NCI-H82 (cell line): ENCODE measurements at places on chromosomes 16 and 17.
A peak's percentile ranks its signal among the peaks of the same experiment; 100 is the strongest.

GRCh38 chr16:82047374-82047773 is 12.3 kb downstream of the HSD17B2 start:
- DNase-seq, result no peak

DNA sequence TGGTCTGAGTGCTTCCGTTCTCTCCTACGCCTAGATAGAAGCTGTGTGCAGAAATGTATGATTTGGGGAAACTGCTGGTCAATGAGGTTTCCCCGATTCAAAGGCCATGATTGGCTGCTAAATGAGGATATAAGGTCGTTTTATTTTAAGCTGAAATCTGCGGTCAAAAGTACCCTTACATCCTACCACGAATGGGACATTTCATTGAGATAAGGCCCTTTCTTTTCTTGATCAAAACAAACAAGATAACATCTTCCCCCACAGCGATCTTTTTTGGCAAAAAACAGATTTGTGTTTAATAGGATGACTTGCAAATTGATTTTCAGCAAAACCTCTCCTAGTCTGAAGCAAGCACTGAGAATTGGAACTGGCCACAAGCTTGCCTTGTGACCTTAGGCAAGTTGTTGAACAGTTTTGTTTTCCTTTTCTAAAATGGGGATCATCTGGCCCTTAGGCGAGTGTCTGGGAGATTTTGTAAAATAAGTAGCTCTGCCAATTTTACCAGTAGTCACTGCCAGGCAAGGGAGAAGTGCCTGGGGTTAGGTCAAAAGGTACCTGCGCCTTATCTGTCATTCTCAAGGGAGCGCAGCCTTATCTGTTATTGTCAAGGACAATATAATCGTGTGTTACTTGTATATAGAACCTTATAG is 635 bp downstream of the SCPEP1 start:
- no peak for DNase-seq

GRCh38 chr17:8046929-8047768 is 8.3 kb downstream of the ALOX15B start:
- DNase-seq, result no peak

- DNase-seq, result peak; percentile 91
Observed at GRCh38 chr17:1713878-1714426, 3.8 kb upstream of the TLCD2 start.

- DNase-seq, result no peak
Observed at GRCh38 chr16:886084-886543, 84.7 kb downstream of the LMF1 start.

GRCh38 chr16:87125206-87126155 is 191.7 kb downstream of the C16orf95 start:
- peak; percentile 87 for DNase-seq

DNA sequence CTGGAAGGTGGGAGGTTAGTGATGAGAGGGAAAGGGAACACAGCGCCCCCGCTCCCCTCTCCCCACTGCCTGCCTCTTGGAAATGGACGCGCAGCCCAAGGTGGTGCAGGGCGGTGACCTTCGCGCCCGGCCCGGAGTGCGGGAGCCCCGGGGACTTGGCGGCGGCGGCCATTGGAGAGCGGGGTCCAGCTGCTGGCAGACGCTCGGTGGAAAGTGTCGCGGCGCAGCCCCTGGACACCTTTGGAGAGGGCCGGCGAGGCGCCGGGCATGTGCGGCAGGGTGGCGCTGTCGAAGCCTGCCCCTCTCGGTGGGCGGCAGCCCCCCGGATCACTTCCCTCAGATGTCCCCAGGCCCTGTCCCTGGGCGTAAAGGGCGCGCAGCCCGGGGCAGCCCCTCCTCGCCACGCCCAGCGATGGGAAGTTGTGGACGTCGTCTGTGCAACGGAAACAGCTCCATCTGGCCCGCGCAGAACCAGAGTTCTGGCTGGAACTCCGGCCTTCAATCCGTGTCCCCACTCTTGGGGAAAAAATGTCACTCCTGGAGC is 16.7 kb downstream of the SALL1 start:
- DNase-seq, result no peak

DNA sequence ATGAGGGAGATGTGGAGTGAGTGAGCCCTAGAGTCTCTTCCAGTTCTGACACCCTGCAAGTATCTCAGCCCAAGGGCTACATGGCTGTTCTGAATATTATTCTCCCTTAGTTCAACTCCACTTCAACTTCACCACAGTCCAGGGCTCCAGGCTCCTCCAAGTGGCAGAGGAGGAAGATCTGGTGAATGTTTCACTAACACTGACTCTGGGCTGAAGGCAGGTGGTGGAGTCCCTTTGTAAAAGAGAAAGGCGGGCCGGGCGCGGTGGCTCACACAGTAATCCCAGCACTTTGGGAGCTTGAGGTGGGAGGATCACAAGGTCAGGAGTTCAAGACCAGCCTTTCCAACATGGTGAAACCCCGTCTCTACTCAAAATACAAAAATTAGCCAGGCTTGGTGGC is 13.6 kb downstream of the CCDC92B start:
- DNase-seq, result no peak

DNA sequence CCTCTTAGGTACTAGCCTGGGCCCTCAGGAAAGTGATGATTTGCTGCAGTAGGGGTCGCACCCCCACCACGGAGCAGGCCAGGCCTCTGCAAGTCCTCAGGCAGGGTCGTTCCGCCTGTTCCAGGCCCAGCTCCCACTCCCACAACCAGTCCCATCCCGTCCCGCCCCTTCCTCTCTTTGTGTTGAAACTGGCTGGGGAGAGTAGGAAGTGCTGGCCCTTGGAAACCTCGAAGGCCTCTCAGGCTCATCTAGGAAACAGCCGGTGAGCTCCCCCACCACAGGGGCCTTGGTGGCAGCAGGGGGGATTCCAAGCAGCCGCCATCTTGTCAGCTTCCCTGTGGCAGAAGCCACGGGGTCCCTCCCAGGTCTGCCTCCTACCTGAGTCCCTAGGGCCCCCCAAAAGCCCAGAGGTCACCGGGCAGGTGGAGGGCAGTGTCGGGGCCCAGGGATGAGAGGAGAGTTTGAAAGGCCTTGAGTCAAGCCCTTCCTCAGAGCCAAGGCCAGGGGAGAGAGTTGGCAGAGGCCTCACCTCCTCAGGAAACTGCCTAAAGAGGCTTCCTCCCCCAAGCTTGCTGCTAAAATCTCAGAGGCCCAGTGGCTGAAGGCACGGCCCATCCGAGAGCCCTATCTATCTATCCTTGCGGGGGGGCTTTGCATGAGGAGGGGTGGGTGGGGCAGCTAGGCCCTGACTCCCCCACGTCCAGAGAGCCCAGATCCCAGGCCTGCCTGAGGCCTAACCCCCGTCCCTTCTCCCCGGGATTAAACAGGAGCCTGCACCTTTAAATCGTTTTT is 22.2 kb downstream of the MMP15 start:
- DNase-seq, result no peak

- DNase-seq, result peak; percentile 6
Observed at GRCh38 chr16:51538707-51539498, 387.8 kb upstream of the SALL1 start.

DNA sequence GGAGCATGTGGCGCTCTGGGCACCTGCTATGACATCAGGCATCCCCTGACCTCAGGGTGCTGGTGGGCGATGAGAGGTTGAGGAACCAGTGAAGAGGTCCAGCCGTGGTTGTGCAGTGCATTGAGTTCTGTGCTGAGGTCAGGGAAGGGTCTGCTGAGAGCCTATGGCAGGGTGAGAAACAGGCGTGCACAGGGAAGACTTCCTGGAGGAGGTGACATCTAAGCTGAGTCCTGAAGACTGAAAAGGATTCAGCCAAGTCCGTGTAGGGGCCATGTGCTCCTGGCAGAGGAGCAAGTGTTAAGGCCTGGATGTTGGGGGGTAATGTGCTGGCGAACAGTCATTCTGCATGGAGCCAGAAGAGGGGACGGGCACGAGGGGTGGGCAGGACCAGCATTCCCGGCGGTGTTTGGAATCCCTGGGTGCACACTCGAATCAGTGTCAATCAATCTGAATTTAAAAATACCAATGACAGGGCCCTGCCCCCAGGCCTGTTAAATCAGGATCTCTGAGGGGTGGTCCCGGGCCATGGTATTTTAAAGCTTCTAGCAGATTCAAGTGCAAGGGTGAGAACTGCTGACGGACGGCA is 65.8 kb upstream of the CIBAR2 start:
- no peak for DNase-seq

- no peak for DNase-seq
Observed at GRCh38 chr17:13947499-13947898, 121.8 kb upstream of the COX10 start.

DNA sequence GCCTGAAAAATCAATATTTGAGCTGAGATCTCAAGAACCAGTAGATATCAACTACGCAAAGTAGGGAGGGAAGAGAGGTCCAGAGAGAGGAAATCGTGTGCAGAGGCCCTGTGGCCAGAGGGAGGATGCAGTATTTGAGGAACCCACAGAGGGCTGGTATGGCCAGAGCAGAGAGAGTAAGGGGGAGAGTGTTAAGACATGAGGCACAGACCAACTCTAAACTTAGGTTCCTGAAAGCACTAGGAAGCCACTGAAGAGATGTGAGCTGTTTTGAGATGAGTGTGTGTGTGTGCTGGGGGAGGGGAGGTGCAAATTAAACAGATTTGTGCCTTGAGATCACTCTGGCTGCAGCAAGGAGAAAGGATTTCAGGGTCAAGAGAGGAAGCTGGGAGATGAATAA is 10.9 kb downstream of the SLC13A2 start:
- DNase-seq, result peak; percentile 50

DNA sequence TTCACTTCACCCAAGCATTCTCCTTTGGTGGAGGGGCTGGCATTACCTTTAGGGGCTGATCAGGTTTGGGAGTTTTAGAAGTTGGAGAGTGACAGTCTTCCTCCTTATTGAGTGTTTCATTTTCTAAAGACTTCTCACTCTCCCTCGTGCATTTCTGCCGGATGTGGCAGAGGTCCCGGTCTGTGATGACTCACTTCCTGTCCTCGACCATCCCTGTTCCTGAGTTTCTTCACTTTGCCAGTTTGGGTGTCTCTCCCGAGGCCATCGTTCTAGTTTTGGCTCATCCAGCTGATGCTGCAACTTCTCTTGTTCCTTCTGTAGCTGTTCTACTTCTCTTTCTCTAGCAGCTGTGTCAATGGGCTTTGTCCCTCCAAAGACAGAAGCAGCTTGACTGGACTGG is 104.3 kb downstream of the PHKB start:
- DNase-seq, result no peak

DNA sequence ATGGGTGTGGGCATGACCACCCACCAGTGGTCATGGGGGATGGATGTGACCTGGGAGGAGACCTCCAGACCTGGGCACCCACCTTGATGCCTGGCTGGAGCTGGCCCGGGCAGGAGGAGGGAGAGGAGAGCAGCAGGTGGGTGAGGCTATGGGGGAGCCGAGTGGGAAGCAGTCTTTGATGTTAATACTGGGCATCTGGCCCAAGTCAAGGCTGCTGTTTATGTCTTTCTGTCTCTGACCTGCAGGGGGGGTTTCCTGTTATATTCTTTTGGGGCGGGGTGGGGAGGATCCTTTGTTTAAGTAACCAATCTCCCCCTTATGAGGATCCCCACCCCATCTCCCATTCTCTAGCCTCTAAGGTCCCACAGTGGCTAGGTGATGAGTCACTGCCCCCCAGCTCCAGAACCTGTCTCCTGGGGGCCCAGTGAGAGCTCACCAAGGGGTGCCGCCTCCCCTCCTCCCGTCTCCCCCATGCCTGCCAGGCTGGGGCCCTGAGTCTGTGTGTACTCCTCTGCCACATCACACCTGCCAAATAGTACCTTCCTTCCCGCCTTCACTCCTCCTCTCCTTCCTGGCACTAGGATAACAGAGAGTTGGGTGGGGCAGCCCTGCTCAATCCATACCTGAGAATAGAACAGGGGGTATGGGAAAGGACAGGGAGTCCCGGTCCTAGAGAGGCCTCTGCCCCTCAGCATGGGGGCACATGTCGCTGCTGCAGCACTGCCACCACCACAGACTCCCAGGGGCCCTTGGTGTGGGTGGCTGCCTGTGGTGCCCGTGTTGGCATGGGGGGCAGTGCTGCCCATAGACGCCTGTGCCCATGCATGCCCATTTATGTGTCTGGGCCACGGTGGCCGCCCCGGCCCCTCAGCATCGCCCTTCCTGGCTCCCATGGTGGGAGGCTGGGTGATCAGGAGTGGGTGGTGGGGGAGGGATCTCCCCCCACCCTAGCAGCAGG is 7.3 kb downstream of the THRA start:
- DNase-seq, result peak; percentile 83

GRCh38 chr17:2343421-2343820 is 6.1 kb downstream of the SGSM2 start:
- DNase-seq, result no peak

DNA sequence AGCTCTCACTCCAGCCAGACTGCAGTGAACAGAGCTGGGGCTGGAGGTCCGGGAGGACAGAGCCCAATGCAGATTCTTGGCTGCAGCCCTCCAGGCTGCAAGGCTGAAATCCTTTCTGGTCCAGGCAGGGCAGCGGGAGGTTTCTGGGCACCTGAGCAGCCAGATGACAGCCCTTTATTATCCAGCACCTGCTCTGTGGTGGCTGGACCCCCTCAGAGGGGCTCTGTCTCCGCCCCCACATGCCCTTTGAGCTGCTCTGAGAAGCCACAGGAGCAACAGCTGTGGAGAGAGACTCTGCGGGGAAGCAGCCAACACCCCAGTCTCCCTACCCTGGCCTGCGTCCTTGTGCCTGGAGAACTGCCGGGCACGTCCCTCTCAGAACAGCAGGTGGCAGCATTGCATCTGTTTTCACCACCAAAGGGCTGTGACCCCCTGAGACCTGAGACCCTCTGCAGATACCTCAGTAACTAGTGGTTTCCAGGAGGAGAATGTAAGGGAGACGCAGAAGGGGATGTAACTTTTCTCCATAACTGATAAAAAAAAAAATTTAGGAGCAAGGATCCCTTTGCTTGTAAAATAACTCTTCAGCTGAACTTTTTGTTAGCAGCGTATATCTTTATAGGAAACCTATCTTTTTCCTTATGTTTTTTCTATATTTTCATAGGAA is 3.7 kb upstream of the CNP start:
- DNase-seq, result peak; percentile 91

DNA sequence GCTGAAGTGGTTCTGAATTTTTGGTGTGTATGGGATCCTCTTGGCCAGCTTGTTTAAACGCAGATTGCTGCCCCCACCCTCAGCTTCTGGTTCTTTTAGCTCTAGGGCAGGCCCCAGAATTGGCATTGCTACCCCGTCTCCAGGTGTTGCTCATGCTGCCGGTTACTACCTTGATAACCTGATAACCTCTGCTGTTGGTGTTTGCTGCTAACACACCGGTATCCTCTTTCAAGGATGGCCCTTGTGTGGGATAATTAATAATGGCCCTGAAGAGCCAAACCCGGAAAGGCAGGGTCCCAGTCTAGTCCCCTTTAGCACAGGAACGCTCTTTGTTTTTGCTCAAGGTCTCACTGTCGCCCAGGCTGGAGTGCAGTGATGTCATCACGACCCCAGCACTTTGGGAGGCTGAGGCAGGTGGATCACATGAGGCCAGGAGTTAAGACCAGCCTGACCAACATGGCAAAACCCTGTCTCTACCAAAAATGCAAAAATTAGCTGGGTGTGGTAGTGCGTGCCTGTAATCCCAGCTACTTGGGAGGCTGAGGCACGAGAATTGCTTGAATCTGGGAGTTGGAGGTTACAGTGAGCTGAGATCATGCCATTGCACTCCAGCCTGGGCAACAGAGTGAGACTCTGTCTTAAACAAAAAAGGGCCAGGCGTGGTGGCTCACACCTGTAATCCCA is 1.3 kb upstream of the ST3GAL2 start:
- no peak for DNase-seq

- no peak for DNase-seq
Observed at GRCh38 chr17:73324160-73324475, 12.3 kb upstream of the CDC42EP4 start.
